ENCODE measurements at places on chromosomes 6 and 20.

DNA sequence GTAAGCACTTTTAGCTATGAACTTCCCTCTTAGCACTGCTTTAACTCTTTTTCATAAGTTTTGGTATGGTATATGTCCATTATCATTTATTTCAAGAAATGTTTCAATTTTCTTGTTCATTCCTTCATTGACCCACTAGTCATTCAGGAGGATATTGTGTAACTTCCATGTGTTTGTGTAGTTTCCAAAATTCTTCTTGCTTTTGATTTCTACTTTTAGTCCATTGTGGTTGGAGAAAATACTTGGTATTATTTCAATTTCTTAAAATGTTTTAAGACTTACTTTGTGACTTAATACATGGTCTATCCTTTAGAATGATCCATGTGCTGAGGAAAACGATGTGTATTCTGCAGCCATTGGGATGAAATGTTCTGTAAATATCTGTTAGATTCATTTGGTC, 176.5 kb downstream of the CENPW start:
- DNase-seq = no peak

- no peak for DNase-seq
These were observed 48.0 kb downstream of the VAPB start for GRCh38 chr20:58436868-58437645.

DNA sequence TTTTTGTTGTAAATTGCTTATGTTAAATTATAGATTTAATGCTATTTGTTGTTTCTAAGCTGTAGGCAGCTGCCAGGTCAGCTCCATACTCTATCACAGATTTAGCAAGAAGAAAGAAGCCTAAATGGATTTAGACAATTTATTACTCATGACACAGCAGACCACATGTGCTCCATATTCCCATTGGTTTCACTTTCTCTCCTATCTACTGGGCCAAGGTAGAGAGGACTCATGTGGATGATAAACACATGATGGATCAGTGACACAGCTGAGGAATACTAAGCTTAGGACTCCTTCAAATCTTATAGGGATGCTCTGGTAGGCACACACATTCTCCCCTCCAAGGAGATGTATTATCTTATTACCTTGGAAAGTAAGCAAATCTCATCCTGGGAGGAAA, 553.0 kb upstream of the ADGRB3 start:
- no peak for DNase-seq

- DNase-seq = no peak
These were observed 13.2 kb downstream of the DNAJC5 start for GRCh38 chr20:63908008-63908682.

GRCh38 chr20:63568170-63568981, 5.7 kb downstream of the HELZ2 start:
- DNase-seq = peak; percentile 51

- DNase-seq = peak; percentile 50
These were observed 66.0 kb downstream of the BACH2 start for GRCh38 chr6:90230548-90231215.

- DNase-seq = peak; percentile 76
These were observed 61.2 kb downstream of the C6orf52 start for GRCh38 chr6:10633216-10633615.

DNA sequence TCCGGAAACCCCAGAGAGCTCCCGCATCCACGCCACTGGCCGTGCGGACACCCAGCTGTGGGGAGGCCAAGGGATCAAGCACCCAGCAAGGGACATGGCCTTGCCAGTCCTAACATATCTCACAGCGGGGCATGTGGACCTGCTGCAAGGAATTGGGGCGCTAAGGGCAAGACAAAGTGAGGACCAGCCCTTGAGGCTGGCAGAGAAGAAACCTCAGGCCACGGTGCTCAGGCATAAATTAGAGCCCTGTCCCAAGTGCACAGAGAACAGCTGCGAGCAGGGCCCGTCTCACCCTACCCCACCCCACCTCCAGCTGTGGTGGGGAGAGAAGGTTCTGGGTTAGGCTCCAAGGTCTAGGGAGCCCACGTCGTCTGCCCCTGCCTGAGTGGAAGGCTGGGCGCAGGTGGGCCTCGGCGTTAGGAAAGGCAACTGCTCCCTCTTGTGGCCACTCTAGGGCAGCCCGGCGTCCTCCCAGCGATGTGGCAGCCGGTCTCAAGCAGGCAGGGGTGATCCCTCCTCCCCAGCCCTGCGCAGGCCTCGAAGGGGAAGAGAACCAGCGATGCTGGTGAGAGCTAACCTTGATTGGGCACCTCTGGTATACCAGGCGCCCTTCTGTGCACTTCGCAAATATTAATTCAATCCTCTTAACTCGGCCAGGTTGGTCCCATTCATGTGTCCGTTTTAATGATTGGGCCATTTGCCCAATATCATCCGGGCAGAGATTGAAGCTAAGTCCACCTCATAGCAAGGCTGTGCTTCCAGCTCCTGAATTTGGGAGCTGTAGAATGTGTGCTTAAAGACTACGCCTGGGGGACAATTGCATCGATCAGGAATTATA, 235.8 kb downstream of the NFATC2 start:
- DNase-seq = peak; percentile 58

GRCh38 chr6:21764989-21765388, 171.4 kb downstream of the SOX4 start:
- no peak for DNase-seq

- no peak for DNase-seq
These were observed 94.2 kb upstream of the TAB2 start for GRCh38 chr6:149223120-149223903.

GRCh38 chr20:49894073-49894470, 21.3 kb downstream of the SPATA2 start:
- no peak for DNase-seq

GRCh38 chr20:44629017-44629385, 22.5 kb downstream of the ADA start:
- DNase-seq = no peak

DNA sequence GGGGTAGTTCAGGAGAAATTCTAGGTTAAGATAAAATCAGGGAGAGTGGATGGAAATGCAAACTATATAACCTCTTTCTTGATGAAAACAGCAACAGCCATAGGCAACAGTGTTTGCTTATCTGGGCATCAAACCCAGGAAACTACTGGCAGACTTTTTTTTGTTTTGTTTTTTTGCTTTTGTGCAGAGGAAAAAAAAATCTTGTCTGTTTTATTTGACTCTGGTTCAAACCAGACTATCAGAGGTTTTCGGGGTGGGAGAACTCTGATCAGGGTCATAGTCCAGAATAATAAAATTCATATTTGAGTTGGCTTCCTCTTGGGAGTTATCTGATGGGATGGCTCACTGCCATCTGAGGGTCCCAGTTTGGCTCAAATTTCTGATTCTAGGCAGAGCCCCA, 88.8 kb upstream of the ZNFX1 start:
- no peak for DNase-seq

DNA sequence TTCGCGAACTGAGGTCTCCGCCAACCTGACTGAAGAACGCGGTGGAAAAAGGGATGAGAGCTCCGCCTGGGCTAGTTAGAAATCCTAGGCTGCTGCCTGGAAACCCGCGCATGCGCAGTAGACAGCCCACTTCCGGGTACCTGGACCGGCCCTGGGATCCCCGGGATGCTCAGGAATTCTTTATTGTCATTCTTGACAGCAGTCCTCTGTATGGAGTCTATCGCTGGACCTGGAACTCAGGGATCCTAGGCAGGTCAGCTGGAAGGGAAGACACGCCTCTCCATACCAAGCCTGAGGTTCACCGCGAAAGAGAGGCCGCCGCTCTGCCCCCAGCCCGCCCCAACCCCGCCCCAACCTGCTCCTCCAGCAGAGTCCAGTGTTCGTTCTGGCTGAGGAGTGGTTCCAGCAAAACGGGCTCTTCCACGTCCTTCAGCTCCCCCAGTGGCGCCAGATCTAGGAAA, 1379.2 kb upstream of the DEFB115 start:
- no peak for DNase-seq

- no peak for DNase-seq
These were observed 240.9 kb upstream of the RNF217 start for GRCh38 chr6:124721331-124721730.

- no peak for DNase-seq
These were observed 348.3 kb downstream of the BCKDHB start for GRCh38 chr6:80454661-80455365.

DNA sequence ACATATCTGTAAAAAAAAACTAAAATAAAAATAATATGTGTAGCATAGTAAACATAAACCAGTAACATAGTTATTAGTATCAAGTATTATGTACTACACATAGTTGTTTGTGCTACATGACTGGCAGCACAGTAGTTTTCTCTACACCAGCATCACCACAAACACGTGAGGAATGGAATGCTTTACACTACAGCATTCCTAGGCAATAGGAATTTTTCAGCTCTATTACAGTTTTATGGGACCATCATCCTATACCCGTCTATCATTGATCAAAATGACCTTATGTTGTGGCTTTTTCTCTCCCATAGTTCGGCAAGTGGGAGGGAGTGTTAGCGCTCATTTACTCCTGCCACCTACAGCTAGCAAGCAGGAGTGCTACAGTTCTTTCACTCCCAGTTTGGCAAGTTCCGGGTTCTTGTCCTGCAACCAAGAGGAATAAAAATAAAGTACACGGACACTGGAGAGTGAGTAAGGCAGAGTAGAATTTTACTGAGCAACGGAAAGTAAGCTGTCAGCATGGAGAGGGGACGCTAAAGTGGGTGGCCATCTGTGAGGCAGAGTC, 196.8 kb upstream of the HSF2 start:
- no peak for DNase-seq

DNA sequence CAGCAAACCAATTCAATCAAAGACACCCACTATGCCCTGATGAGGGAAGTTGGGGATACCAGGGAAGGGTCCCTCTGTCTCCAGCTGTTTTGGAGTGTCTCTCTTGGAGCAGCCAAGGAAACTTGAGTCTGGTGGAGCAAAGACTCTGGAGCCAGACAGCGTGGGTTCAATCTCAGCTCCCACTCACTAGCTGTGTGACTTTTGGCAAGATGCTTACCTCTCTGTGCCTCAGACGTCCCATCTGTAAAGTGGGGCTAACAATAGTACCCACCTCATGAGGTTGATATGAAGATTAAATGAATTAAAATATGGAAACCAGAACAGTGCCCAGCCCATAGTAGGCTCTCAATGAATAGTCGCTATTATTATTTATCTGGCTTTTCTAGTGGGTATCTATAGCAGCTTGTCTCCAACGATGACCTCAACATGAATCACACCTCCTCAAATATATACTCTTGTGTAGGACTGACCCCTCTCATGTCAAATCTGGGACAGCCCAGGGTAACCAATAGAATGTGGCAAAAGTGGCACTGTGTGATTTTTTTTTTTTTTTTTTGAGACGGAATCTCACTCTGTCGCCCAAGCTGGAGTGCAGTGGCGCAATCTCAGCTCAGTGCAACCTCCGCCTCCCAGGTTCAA, 99.2 kb upstream of the FOXP4 start:
- no peak for DNase-seq

DNA sequence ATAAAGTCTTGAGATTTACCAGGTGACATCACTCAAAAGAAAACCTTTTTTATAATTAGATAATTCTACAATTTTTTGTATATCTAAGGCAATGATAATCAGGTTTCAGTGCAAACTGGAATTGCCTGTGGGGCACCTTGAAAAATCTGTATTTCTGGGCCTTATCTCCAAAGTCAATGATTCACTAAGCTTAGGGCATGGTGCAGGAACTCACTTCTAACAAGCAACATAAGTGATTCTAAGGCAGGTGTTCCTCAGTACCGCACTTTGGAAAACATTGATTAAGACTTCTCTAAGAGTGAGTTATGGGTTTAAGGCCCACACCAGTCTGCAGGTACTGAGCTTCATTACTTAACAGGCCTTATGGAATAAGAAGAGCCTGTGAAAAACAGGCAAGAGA, 115.3 kb downstream of the COL12A1 start:
- DNase-seq = no peak

GRCh38 chr20:59428441-59429205, 128.2 kb downstream of the EDN3 start:
- DNase-seq = peak; percentile 40

- DNase-seq = no peak
These were observed 39.3 kb upstream of the SCGN start for GRCh38 chr6:25612666-25613065.

- DNase-seq = no peak
These were observed 14.0 kb downstream of the PPARD start for GRCh38 chr6:35356391-35356790.

DNA sequence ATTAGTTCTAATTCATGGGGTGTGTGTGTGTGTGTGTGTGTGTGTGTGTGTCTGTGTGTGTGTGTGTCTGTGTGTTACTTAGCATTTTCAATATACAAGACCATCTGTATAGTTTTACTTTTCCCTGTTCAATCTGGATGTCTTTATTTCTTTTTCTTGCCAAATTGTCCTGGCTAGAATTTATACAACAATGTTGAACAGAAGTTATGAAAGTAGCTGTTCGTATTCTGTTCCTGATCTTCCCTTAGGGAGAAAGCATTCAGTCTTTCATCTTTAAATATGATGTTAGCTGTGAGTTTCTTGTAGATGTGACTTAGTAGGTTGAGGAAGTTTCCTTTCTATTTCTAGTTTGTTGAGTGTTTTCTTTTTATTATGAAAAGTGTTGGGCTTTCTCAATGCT, 334.7 kb upstream of the RNF24 start:
- no peak for DNase-seq

DNA sequence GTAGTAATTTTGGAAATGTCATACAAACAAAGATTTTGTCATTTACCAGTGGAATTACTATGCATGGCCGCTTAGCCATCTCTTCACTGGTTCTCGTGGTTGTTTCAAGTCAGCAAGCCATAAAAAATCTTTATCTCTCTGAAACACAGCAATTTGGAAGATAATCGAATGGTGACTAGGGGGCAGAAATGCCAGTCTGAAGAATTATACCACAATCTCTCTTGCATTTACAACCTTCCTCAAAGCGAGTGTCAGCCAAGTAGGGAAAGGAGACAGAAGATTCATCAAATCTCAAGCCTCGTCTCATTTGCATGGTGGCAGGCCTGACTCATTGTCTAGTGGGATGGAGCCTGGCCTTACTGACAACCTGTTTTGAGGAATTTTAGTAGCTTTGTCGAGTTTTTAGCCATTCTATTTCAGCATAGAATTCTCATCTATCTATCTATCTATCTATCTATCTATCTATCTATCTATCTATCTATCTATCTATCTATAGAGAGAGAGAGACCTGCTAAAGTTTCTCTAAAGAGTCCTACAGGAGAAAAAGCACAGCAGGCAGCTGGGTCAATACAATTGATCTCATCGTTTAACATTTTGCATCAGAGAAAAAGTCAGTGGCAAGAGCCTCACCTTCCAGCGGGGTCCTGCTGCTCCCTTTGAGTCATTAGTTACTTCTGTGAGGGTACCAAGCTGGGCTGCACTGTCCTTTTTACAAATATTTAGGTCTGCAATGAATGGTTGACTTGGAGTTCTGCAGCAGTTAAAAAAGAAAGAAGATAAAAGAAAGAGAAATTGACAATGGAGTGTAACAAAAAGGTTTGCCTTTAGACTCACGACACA, 572.8 kb downstream of the TFAP2A start:
- no peak for DNase-seq

Data from common myeloid progenitor, CD34-positive (primary cell).